ENCODE measurements at places on chromosomes 3 and 15. TPM values are rescaled to one million over a fixed set of nuclear protein-coding genes. Genes with fewer than 3 reads are reported as not detected.

- DNase-seq, result peak; percentile 69
Observed at GRCh38 chr3:126111566-126112475, 27.9 kb upstream of the SLC41A3 start.

- DNase-seq, result no peak
Observed at GRCh38 chr15:48974882-48975281, 11.2 kb upstream of the SHC4 start.

GRCh38 chr3:177224414-177224813 lies 27.1 kb upstream of the TBL1XR1 start:
- DNase-seq, result no peak

DNA sequence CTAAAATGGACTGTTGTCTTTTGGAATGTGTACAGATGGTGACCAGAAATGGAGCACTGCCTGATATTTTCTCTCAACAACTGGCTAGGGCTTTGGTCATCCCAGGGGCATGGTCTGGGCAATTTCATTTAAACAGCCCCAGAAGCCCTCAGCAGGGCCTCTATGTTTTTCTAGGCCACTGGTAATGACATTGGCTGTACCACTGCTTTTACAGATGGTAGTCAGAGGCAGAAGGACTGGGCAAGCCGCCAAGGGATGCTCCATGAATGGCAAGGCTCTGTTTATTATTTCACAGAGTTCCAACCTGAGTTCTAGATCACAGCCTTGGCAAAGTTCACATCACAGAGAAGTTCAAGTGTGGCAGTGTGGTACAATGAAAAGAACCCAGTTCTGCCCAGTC lies 37.0 kb upstream of the LMCD1 start:
- DNase-seq, result no peak

The CCR3 gene
- 0.22 TPM for polyA plus RNA-seq

GRCh38 chr3:194384569-194385001 lies 14.5 kb downstream of the GP5 start:
- no peak for DNase-seq
